ENCODE measurements at places on chromosomes 2 and 18.

GRCh38 chr2:208192611-208193236, 2.9 kb upstream of the C2orf80 start:
- DNase-seq: no peak

DNA sequence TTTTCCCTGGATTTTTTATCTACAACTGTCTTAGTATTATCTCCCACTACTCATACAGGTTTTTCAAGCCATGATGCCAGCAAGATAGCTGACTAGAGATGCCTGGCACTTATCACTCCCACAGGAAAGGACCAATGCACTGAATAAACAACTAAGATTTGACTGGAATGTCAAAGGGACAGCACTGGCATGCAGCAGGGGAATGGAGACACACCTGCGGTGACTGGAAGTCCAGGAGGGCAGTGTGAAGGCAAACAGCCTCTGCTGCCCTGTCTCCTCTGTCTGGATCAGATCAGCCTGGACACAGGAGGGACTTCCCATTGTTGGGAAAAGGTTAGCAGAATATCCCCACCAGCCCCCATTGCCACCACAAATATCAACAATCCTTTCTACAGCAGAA, 85.1 kb downstream of the TMEM237 start:
- no peak for DNase-seq

DNA sequence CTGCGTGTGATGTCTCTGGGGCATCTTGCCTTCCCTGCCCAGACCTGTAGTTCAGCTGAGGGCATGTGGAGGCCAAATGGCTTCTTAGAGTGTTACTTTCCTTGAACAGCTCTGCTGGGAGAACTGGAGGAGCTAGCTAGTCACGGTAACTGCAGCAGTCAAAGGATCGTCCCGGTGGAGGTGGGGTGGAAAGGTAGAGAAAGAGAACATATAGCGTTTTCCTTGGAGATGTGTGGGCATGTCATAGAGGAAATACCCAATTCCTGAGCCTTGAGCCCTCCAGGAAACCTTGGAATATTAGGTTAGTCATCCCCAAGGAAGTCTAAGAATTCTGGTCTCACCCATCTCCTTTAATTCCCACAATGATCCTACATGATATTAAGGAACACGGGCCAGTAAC, 33.5 kb upstream of the IL37 start:
- DNase-seq: no peak

- DNase-seq: peak; percentile 33
Measured at GRCh38 chr2:58762176-58762781, 521.2 kb upstream of the FANCL start.

DNA sequence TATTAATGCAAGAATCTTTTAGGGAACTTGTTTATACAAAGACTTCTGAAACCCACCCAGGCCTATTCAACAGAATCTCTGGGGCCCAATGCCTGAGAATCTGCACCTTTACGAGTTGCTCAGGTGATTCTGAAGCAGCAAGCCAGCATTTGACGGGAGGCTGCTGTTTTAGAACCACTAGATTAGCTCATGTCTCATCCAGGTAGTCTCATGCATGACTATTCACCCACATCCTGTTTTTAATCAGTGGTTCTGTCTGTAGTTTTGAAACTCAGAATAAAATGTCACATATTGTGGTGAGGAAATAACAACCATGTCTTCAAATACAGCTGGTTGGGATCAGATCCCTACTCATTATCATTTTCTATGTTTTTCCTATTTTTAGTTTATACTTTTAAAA, 39.5 kb downstream of the CYTIP start:
- no peak for DNase-seq

DNA sequence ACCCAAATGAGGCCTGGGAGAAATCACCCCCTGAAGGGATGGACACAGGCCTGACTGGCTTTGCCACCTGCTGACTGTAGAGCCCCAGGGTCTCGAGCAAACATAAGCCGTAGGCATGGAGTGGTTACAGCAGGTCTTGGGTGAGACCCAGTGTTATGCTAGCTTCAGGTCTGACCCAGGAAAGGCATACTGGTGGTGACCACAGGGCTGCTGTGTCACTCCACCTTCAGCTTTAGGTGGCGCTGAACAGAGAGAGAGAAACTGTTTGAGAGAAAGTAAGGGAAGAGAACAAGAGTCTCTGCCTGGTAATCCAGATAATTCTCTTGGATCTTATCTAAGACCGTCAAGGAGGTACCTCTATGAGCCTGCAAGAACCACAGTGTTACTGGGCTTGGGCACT, 1544.2 kb upstream of the TMEFF2 start:
- no peak for DNase-seq

DNA sequence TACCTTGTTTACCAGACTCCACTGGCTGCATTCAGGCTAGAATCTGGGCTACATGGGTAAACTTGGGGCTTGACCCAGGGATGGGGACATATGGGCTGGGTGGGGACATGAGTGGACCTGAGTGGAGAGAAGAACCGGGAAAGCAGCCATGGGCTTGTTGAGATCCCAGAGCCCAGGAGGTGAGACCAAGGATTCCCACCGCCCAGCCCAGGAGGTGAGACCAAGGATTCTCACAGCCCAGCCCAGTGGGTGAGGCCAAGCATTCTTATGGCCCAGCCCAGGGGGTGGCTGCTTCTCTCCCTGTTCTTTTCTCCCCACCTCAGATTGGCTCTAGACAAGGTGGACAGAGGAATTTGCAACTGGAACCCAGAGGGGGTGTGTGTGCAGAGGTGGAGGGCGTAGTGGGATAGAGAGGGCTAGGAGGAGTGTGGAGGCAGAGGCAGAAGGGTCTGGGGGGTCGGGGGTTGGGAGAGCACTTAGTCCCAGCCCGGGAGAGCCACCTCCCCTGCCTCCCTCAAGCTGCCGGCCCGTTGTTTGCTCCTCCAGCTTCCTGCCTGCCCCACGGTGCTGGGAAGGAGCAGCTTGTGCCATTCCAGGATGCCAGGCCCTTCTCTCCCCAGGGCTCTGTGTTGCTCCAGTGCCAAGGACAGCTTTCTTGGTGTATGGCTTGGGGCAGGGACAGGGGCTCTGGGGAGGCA, 25.6 kb downstream of the GLI2 start:
- DNase-seq: no peak

GRCh38 chr2:70978341-70979179, at the start of gene ANKRD53:
Gene ANKRD53, plus strand, starts transcription at chr2:70978630. Its CDS starts 16 bp downstream, at chr2:70978646.
- DNase-seq: no peak

DNA sequence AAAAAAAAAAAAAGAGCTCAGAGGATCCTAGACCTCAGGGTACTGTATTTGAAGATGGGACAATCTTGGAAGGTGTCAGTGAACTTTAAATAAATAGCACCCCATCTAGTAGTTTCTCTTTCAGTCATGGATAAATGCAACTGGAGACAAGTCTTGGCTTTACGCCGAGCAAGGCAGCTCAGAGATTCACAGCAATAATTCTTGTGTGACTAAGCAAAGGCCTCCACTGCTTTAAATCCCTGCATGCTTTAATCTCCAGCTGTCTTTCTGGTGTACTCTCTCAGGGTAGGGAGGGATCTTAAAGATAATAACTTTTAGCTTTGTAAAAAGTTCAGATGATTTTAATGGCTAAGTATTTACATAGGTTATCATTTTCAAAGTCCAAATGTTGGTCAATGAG, 36.3 kb downstream of the NRXN1 start:
- no peak for DNase-seq

DNA sequence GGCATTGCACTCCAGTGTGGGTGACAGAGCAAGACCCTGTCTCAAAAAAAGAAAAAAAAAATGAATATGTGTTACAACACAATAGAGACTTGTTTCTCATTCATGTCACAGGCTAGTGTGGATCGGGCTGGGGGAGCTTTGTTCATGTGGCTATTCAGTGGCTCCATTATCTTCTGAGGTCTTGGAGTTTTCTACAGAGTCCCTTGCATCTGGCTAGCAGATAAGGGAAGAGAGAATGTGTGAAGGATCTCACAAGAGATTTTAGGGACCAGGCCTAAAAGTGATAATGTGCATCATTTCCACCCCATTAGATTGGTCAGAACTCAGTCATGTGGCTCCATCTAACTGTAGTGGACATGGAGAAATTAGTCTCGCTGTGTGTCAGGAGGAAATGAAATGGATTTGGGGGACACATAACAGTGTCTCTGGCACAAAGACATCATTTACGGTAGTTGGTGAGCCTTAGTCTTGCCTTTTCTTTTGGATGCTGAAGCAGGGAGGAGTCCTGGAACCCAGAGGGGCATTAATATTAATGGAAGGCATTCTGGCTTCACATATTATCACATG, 32.4 kb upstream of the CASP10 start:
- no peak for DNase-seq
